ENCODE measurements at places on chromosomes 2 and 18. TPM values are rescaled to one million over a fixed set of nuclear protein-coding genes. Genes with fewer than 3 reads are reported as not detected.

DSC2 gene
- total RNA-seq, result 0.82 TPM

PCARE gene
- under 0.01 TPM for total RNA-seq

ATP6V1B1 gene
- 0.09 TPM for total RNA-seq

TRIM43B gene
- total RNA-seq, result not detected

NGEF gene
- total RNA-seq, result 1.1 TPM

EHD3 gene
- total RNA-seq, result 10.7 TPM

DNAH6 gene
- total RNA-seq, result 0.49 TPM

CAMKMT gene
- 15.0 TPM for total RNA-seq

MROH2A gene
- total RNA-seq, result under 0.01 TPM

TMEM17 gene
- total RNA-seq, result 4.4 TPM

NR4A2 gene
- 0.41 TPM for total RNA-seq

GNAL gene
- 0.16 TPM for total RNA-seq

VSNL1 gene
- total RNA-seq, result 0.90 TPM

POTEC gene
- total RNA-seq, result not detected

SCN7A gene
- total RNA-seq, result under 0.01 TPM

C1QL2 gene
- total RNA-seq, result not detected

TGFA gene
- not detected for total RNA-seq

FBXO36 gene
- total RNA-seq, result 1.6 TPM

UGT1A5 gene
- total RNA-seq, result not detected

FBXO15 gene
- 0.49 TPM for total RNA-seq

TCF23 gene
- not detected for total RNA-seq

NYAP2 gene
- not detected for total RNA-seq

SULT1C4 gene
- 0.33 TPM for total RNA-seq

COLEC12 gene
- 109 TPM for total RNA-seq

CPO gene
- total RNA-seq, result not detected

AQP12A gene
- not detected for total RNA-seq

ZBTB7C gene
- 0.41 TPM for total RNA-seq

RNU2-63P gene
- total RNA-seq, result not detected

CFAP210 gene
- not detected for total RNA-seq

SNRNP27 gene
- total RNA-seq, result 49.4 TPM

RAX gene
- not detected for total RNA-seq

RUFY4 gene
- total RNA-seq, result not detected

OTOS gene
- total RNA-seq, result not detected

GPBAR1 gene
- not detected for total RNA-seq

Measured in fibroblast of the aortic adventitia (primary cell).